ENCODE measurements at places on chromosomes 3 and 15.

- no peak for DNase-seq
These were observed 11.2 kb upstream of the ANO10 start for GRCh38 chr3:43632986-43633385.

GRCh38 chr3:178804606-178805005 lies 267.0 kb downstream of the ZMAT3 start:
- no peak for DNase-seq

DNA sequence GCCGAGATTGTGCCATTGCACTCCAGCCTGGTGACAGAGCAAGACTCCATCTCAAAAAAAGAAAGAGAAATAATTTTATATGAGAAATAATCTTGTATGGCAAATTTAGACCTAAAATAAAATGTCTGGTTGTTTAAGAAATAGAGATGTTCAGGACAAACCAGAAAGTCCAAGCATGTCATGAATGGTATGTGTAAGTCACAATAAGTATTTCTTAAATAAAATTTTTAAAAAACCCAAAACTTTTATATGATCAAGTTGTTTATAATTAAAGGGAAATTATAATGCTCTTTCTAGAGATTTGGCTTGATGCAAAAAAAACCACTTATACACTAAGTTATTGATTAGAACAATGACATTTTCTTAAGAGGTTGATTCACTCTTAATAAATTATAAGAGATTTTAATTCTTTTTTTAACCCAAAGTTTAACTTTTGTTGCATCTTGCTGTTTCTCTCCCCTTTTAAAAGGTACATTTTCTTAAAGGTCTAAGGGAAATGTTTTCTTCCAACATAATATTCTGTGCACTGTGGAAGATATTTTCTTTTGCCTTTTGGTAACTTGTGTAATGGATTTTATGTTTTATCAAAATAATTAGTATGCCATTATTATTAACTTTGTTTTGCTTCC lies 105.7 kb downstream of the RTP4 start:
- DNase-seq, result no peak

- DNase-seq, result no peak
These were observed 27.1 kb upstream of the MGLL start for GRCh38 chr3:127849368-127849767.

DNA sequence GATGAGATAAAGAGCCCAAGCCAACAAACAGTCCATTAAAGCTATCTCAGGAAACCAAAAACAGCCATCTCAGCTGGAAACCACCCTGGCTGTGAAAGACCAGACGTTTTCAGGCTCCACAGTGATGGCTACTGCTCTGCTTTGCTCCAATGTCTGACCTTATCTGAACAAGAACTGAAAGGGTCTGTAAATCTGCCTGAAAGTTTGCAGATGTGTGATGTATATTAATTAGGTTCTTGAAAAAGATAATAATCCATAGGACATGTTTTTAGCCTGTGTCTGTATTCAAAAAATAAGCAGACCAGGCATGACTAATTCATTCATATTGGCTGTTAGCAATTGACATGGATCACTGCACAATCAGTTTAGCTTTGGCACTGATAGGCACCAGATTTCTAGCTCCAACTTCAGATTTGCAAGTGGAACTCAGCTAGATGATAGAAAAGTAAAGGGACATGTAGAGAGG lies 611.4 kb upstream of the NAALADL2 start:
- no peak for DNase-seq

GRCh38 chr3:133475245-133476010 lies 75.6 kb downstream of the BFSP2 start:
- no peak for DNase-seq

GRCh38 chr15:66747886-66748707 lies 46.1 kb downstream of the SMAD6 start:
- no peak for DNase-seq

DNA sequence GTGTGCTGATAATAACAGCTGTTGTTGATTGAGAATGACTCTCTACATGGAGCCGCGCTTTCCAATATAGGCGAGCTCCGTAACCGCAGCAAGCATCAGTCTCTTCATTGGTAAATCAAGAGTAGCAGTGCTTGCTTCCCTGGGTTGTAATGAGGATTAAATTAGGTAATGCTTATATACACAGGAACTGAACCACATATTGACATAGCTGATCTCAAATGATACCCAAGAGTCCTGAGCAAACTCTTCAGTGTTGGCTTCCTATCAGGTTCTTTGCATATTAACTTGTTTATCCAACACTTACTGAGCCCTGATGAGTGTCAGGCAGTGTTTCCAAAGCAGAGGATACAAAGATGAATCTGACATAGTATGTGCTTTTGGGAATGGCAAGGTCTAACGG lies 46.4 kb upstream of the SLCO3A1 start:
- no peak for DNase-seq

- DNase-seq, result no peak
These were observed 25.6 kb downstream of the LRRC2 start for GRCh38 chr3:46540550-46540949.

GRCh38 chr3:189721873-189722665 lies 90.9 kb downstream of the TP63 start:
- no peak for DNase-seq

DNA sequence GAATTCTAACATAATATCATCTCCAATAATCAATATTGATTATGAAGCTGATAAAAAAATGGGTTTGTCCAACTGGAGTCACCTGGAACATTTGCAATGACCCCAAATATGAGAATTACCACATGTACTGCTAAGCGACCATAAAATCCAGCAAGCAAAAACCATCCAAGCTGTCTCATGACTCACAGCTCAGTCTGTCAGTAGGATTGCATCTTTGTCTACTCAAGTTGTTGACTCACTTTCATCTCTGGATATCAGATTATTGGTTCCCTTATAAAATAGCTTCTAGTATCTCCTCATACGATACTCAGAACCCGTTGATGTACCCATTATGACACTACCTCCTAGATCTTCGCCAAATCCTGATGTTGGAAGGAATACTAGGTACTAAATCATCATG lies 209.8 kb upstream of the ATP11B start:
- no peak for DNase-seq

DNA sequence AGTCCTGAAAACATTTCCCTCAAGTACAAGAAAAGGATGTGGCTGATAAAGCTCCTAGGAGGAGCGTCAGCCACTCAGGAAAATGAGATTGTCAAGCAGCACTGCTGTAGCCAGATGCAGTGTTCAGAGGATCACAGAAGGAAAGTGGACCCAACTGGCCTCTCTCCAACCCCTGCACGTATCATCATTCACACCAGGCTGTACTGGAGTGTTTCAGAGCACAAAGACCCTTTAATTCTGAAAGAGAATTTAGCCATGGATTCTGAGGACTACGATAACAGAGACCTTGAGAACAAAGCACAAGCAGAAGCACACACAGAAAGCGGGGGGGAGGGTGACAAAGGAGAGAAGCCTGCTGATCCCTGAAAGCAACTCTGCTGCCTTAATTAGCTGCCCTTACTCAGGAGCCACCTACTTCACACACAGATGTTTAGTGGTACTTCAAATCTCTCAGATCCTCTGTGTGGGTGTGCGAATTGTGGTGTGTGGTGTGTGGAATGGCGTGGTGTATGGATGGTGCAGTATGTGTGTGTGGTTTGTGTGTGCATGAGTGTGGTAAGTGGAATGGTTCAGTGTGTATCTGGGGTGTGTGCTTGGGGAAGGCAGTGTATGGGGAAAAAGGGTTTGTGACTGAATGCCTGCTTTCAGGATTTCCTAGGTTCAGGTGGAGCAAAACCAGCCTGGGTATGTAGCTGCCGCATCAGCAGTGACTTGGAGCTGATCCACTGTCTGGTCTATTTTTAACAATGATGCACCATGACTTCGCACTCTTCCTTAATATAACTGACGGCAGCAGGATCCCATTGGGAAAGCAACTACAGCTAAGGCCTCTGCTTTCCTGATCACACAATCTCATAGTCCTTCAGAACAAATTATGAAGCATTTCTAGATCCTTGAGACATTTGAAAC lies 192.5 kb downstream of the RSL24D1 start:
- DNase-seq, result no peak

GRCh38 chr3:57757642-57758297 lies 1.7 kb downstream of the SLMAP start:
- no peak for DNase-seq

GRCh38 chr3:175297216-175297615 lies 438.1 kb downstream of the NAALADL2 start:
- DNase-seq, result no peak

DNA sequence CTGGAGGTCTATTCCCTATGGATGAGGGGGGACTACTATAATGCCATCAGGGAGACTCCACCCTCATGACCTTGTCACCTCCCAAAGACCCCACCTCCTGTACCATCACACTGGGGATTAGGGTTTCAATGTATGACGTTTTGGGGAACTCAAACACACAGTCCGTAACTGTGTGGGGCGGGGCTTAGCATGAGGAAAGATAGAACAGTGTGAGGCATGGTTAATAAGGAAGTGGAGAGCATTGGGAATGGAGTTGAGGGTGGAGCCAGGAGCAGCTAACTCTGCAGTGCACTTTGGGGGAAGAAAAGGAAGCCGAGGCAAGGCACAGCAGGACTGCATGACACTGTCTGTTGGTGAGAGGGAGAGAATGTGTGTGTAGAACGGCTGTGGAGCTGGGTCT lies 90.9 kb upstream of the AGBL1 start:
- DNase-seq, result no peak

- DNase-seq, result no peak
These were observed 4.5 kb upstream of the ZXDC start for GRCh38 chr3:126480206-126480605.

DNA sequence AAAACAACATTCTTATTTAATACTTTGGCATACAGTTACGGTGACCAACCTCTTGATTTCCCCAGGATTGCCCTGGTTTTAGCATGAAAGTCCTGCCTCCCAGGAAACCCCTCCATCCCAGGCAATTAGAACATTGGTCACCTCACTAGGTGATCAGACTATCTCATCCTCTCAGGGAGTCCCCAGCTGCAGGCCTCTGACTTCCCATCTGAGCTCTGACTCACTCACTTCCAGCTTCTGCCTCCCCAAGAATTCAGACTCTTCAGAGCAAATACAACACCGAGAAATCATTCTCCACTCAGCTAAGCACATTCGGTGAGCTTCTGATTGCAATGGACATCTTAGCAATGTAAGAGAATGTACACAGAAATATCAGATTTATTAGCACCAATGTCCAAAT lies 92.4 kb upstream of the HES1 start:
- no peak for DNase-seq

- DNase-seq, result no peak
These were observed 205.7 kb downstream of the UACA start for GRCh38 chr15:70557521-70558258.

GRCh38 chr15:63075015-63075983 lies 32.8 kb downstream of the TPM1 start:
- DNase-seq, result no peak

DNA sequence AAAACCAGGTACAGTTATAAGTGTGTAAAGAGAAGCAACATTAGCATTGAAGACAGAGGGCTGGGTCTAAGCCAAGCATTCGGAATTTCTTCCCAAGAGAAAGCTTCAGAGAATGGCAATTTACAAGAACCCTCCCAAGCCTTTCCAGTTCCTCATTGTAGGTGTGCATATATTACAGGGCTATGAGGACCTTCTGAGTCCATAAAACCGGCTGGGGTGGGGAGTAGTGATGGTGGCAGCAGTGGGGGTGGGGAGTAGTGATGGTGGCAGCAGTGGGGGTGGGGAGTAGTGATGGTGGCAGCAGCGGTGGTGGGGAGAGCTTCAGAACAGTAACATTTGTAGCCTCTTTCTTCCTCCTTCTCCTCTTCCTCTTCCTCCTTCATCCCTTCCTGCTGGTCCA lies 368.7 kb upstream of the UMPS start:
- DNase-seq, result no peak

- no peak for DNase-seq
These were observed 234.3 kb downstream of the PYDC2 start for GRCh38 chr3:191695131-191695814.

DNA sequence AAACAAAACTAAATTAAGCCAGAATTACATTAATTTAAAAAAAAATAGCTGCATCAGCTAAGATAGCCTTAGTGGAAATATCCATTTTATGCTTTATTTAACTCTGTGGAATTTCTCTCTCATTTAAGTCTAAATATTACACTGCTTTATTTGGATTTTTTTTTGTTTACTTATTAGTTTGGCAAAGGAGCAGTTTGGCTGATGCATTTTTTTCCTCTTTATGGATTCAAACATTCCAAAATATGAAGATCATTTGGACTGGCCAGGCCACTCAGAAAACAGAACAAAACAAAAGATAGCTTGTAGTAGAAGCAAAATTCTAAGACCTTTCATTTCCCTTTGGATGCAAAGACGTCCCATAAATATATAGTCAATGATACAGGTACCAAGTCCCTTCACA lies 707.3 kb upstream of the UBE2E2 start:
- DNase-seq, result no peak

Data from body of pancreas (tissue), 4 donors.